Activated T-helper 1 cell treated with anti-CD3 and anti-CD28 coated beads, Interleukin-12 subunit alpha, Interleukin-12 subunit beta, Interleukin-2, Interleukin-4 antibody, amounts not matched to agents 30 ng/mL and 10 ng/mL and 1 ng/mL, durations not matched to agents 14 hours and 24 hours and 36 hours (primary cell): ENCODE measurements at places on chromosomes 1 and 21.

DNA sequence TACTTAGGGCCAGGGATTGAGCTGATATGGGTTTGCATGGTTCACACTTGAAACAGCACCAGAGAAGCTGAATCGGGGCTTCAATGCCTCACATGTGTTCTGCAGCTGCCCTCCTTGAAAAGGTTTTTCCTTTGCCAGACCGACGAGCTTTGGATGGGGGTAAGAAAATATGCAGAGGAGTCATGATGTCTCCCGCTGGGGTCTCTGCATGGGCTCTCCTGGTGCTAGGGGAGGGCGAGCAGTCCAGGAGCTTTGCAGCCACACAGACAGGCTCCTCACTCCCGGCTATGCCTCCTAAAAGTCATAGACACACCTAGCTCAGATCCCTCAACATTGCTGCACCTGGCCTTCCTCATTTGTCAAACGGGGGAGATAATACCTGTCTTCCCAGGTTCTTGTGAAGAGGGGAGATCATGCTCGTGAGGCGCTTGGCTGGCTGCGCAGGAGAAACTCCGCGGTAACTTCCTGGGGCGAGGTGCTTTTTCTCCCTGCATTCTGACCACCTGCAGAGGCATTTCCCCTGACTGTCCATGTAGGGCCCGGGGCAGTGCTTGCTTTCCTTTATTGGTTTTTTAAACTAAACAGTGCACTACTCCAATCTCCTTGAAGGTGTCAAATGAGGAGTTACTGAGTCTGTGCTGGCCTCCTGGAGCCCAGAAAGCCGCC, 112.4 kb downstream of the PLXNA2 start:
- H3K36me3 ChIP-seq: no peaks in the 10 kb centered on the region
- no peak for DNase-seq
- H3K27me3 ChIP-seq: peaks cover 14% of the 10 kb centered on the region
- no peaks in the 10 kb centered on the region for H3K4me1 ChIP-seq
- no peak overlapping the region for H3K4me3 ChIP-seq

DNA sequence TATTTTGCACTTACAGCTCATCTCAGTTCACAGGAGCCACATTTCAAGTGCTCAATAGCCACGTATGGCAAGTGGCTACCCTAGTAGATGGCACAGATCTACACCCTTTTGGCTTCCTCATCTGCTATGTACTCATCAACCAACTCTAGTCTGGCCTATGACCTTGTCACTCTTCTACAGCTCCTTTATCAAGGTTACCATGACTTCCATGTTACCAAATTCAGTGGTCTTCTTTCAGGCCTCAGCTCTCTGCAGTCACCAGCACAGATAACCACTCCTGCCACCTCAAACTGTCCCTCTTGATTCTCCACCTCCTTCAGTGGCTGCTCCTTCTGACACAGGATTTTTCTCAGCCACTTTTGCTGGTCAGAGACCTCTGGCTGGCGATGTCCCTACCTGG, 11.7 kb upstream of the USP48 start:
- no peaks in the 10 kb centered on the region for H3K4me1 ChIP-seq
- no peaks in the 10 kb centered on the region for H3K36me3 ChIP-seq
- H3K4me3 ChIP-seq: no peak overlapping the region
- DNase-seq: no peak

DNA sequence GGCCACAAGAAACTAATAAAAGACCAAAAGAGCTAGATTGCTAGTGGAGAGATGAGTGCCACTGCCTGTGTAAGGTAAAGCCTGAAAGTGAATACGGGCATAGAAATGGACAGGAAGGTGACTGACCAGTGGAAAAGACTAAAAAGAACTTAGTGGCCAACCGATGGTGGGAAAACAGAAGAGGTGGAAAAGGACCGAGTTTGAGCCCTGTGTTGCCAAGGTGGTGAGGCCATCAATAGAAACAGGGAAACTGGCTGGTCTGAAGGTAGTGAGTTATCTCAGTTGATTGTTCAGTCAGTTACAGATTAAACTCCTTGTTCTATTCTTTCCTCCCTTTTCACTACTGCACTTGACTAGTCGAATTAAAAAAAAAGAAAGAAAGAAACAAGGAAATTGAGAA, 2.5 kb downstream of the WDR77 start:
- no peak for DNase-seq
- H3K4me1 ChIP-seq: peaks cover 75% of the 10 kb centered on the region
- no peaks in the 10 kb centered on the region for H3K27me3 ChIP-seq
- H3K27ac ChIP-seq: no peak overlapping the region
- peak overlapping the region; percentile 27 for H3K4me3 ChIP-seq

- no peak overlapping the region for H3K27ac ChIP-seq
- no peaks in the 10 kb centered on the region for H3K4me1 ChIP-seq
- H3K4me3 ChIP-seq: no peak overlapping the region
These were observed 1557.4 kb downstream of the PLA2G4A start for GRCh38 chr1:188386161-188386560.

- no peak overlapping the region for H3K27ac ChIP-seq
- H3K36me3 ChIP-seq: no peaks in the 10 kb centered on the region
- peaks cover 25% of the 10 kb centered on the region for H3K27me3 ChIP-seq
- no peak overlapping the region for H3K4me3 ChIP-seq
- no peak for DNase-seq
- no peaks in the 10 kb centered on the region for H3K4me1 ChIP-seq
These were observed 25.8 kb upstream of the GADD45A start for GRCh38 chr1:67659229-67659628.

DNA sequence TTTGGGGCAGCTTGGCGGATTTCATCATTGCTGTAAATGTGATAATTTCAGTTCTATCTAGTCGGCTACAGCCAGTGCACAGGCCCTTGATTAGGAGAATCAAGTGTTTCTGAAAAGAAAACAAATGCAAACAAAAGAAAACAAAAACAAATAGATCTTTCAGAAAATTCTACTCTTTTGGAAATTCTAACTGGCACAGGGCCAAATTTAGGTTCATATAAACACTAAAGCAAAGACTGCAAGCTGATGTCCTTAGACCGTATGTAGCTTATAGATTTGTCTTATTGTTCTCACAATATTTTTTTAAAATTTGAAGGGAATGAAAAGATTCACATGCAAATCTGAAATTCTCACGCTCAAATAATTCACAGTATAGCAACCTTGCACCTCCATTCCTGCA, 11.2 kb downstream of the UBR4 start:
- peaks cover 11% of the 10 kb centered on the region for H3K4me1 ChIP-seq
- H3K4me3 ChIP-seq: no peak overlapping the region
- H3K27me3 ChIP-seq: no peaks in the 10 kb centered on the region
- DNase-seq: no peak
- no peak overlapping the region for H3K27ac ChIP-seq
- H3K36me3 ChIP-seq: peaks cover 45% of the 10 kb centered on the region

DNA sequence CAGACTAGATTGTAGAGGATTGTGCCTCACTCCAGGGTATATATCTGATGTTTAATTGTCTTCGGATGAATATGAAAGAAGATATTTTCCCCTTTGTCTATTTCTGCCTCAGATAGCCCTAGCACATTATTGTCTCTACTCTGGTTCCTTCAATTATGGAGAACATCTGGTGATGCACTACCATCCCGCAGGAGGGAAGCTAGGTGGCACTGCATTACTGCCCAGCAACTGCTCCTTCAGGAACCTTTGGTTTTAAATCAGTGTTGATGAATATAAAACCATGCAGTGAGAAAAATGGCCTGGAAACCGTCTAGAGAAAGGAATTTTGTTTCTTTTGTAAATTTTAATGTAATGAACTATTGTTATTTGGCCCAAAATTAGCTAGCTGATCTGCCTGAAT, 68.5 kb downstream of the GPR88 start:
- no peak overlapping the region for H3K4me3 ChIP-seq
- H3K27me3 ChIP-seq: peaks cover 5% of the 10 kb centered on the region
- no peak for DNase-seq
- no peaks in the 10 kb centered on the region for H3K36me3 ChIP-seq
- H3K27ac ChIP-seq: no peak overlapping the region

DNA sequence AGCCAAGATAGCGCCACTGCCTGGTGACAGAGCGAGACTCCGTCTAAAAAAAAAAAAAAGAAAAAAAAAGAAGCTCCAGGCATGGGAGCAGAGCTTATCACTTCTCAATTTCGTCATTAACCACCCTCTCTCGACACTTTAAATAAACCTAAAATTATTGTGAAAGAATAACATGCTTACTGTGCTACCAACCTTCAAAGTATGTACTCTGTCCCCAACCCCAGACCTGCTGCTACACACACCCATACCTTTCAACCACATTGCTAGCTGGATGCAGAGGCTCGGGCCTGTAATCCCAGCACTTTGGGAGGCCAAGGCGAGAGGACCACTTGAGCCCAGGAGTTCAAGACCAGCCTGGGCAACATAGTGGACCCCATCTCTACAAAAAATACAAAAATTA, 38.7 kb downstream of the GNPAT start:
- no peak overlapping the region for H3K27ac ChIP-seq
- H3K4me1 ChIP-seq: peaks cover 11% of the 10 kb centered on the region
- H3K36me3 ChIP-seq: peaks cover 32% of the 10 kb centered on the region
- no peaks in the 10 kb centered on the region for H3K27me3 ChIP-seq
- no peak overlapping the region for H3K4me3 ChIP-seq

- H3K4me1 ChIP-seq: no peaks in the 10 kb centered on the region
- H3K4me3 ChIP-seq: no peak overlapping the region
- no peak for DNase-seq
- H3K27ac ChIP-seq: no peak overlapping the region
- H3K36me3 ChIP-seq: peaks cover 1% of the 10 kb centered on the region
- no peaks in the 10 kb centered on the region for H3K27me3 ChIP-seq
These were observed 95.6 kb upstream of the GPR52 start for GRCh38 chr1:174352117-174352516.

GRCh38 chr21:40622531-40622930, 224.4 kb downstream of the DSCAM start:
- no peak overlapping the region for H3K27ac ChIP-seq
- no peaks in the 10 kb centered on the region for H3K27me3 ChIP-seq
- no peak overlapping the region for H3K4me3 ChIP-seq
- H3K4me1 ChIP-seq: no peaks in the 10 kb centered on the region
- H3K36me3 ChIP-seq: no peaks in the 10 kb centered on the region

DNA sequence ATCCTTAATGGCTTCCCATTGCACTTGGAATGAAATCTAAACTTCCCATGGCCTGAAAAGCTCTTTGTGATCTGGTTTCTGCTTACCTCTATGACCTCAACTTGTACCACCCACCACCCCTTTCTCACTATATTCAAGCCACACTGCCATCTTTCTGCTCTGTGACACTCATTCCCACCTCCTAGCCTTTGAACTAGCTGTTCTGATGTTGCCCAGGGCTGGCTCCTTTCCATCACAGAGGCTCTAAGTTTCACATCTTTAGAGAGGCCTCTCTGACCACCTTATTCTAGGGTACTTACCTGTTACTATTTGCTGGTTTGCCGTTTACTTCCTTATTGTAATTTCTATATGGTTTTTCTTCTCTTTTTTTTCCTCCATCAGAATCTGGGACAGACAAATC, 4.2 kb downstream of the MPZL1 start:
- no peak for DNase-seq
- H3K4me1 ChIP-seq: peaks cover 40% of the 10 kb centered on the region
- H3K27me3 ChIP-seq: no peaks in the 10 kb centered on the region
- no peak overlapping the region for H3K4me3 ChIP-seq

GRCh38 chr1:6581561-6582305, 1.9 kb downstream of the ZBTB48 start:
- peaks cover 42% of the 10 kb centered on the region for H3K4me1 ChIP-seq
- H3K4me3 ChIP-seq: peak overlapping the region; percentile 95
- no peak for DNase-seq

DNA sequence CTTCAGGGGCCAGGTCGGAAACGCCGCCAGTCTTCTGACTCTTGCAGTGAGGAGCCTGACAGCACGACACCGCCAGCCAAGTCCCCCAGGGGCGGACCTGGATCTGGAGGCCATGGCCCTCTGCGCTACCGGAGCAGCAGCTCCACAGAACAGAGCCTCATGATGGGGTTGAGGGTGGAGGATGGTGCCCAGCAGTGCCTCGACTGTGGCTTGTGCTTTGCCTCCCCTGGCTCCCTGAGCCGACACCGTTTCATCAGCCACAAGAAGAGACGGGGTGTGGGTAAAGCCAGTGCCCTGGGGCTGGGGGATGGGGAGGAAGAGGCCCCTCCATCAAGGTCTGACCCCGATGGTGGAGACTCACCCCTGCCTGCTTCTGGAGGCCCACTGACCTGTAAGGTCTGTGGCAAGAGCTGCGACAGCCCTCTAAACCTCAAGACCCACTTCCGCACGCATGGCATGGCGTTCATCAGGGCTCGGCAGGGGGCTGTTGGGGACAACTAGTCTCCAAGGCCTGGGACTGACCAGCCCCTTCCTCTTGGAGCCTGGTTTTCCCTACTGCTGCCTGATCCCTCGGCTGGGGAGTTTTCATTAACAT, 8.7 kb downstream of the ZNF687 start:
- H3K27ac ChIP-seq: no peak overlapping the region
- no peaks in the 10 kb centered on the region for H3K4me1 ChIP-seq
- no peaks in the 10 kb centered on the region for H3K27me3 ChIP-seq
- no peak overlapping the region for H3K4me3 ChIP-seq
- H3K36me3 ChIP-seq: peaks cover 49% of the 10 kb centered on the region

DNA sequence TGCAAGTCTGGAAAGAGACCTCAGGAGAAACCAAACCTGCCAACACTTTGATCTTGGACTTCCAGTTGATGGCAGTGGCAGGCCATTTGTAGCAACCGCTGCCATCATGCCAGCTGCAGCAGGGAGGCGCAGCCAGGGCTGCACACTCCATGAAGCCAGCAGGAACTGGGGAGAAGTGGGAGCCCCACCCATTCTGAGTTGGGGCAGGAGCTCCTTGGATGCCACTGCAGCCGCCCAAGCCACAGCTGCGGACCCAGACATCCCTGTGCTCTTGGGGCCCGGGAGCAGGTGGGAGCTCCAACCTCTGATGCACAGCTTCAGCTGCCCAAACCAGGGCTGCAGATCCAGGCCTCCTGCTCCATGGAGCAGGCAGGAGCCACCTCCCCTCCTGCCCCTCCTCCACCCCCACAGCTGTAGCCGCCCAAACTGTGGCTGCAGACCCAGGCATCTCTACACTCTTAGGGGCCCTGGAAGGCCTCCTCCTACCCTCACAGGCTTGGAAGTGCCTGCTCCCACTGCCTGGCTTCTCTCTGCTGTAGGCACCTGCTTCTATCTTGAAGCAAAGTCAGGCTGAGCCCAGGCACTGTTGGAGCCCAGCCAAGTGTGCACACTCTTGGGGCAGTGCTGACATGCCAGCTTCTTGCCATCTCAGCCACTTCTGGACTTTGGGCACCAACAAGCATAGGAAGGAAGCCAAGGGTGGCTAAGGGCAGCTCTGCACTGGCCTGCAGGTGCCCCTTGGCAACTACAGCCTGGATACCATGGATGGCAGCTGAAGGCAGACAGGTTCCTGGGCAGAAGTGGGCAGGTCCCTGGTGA, 20.0 kb upstream of the DISP1 start:
- no peak for DNase-seq
- peaks cover 14% of the 10 kb centered on the region for H3K27me3 ChIP-seq
- peaks cover 22% of the 10 kb centered on the region for H3K4me1 ChIP-seq
- no peak overlapping the region for H3K27ac ChIP-seq
